ENCODE measurements at places on chromosomes 4 and X.

- peaks cover 21% of the 10 kb centered on the region for H3K4me1 ChIP-seq
- no peak for DNase-seq
- H3K4me3 ChIP-seq: no peak overlapping the region
- peaks cover 5% of the 10 kb centered on the region for H3K27me3 ChIP-seq
- H3K36me3 ChIP-seq: peaks cover 3% of the 10 kb centered on the region
Observed at GRCh38 chrX:150849996-150850720, 48.3 kb downstream of the CD99L2 start.

DNA sequence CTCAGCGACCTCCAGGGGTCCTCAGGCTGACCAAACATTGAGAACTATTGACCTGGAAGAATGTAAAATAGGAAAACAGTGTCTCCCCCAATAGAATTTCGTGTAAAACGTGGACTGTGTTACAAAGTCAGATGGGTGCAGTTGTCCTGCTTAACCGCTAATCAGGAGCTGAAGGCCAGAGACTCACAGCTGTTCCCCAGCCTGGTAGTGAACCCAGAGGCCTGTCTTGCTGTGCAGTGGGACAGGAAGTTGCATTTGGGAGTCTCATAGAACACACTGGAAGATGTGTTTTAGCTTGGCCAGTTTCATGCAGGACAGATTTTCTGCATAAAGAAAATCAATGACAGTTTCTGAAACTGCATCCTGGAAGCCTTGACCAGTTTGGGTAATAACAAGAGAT is 151.5 kb downstream of the PTTG2 start:
- H3K36me3 ChIP-seq: no peaks in the 10 kb centered on the region
- H3K27me3 ChIP-seq: peaks cover 10% of the 10 kb centered on the region
- H3K4me1 ChIP-seq: peaks cover 45% of the 10 kb centered on the region
- peak overlapping the region; percentile 59 for H3K27ac ChIP-seq
- no peak overlapping the region for H3K4me3 ChIP-seq
- DNase-seq: no peak

DNA sequence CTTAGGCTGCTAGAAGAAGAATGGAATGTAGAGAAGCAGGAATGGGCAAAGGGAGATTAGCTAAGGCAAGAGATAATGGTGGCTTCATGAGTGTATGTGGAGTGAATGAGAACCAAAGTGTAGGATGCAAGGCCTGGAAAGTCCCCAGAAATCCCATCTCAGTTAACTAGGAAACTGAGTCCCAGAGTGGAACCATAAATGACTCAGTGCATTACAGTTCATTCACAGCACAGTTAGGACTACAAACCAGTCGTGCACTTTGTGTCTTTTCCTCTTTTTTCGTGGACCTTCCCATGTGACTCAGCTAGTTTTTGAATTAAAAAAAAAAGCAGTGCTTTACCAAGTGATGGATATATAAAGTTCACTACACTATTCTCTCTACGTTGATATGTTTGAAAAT is 27.7 kb upstream of the REST start:
- no peaks in the 10 kb centered on the region for H3K4me1 ChIP-seq
- no peak for DNase-seq
- no peak overlapping the region for H3K4me3 ChIP-seq

DNA sequence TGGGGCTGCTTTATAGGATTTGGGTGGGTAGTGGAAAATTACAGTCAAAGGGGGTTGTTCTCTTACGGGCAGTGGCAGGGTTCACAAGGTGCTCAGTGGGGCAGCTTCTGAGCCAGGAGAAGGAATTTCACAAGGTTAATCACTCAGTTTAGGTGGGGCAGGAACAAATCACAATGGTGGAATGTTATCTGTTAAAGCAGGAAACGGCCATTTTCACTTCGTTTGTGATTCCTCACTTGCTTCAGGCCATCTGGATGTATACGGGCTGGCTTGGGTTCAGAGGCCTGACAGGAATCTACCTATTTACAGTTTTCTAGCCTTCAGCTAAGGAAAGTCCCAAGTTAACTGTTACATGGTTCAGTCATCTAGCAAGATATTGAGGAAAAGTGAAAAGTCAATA is 1003.5 kb downstream of the STPG2 start:
- no peak for DNase-seq
- H3K27ac ChIP-seq: no peak overlapping the region
- H3K4me1 ChIP-seq: peaks cover 10% of the 10 kb centered on the region
- H3K27me3 ChIP-seq: peaks cover 10% of the 10 kb centered on the region
- H3K36me3 ChIP-seq: peaks cover 24% of the 10 kb centered on the region

- H3K4me3 ChIP-seq: no peak overlapping the region
- no peak for DNase-seq
- no peaks in the 10 kb centered on the region for H3K27me3 ChIP-seq
Observed at GRCh38 chrX:96376266-96376665, 308.4 kb upstream of the DIAPH2 start.

DNA sequence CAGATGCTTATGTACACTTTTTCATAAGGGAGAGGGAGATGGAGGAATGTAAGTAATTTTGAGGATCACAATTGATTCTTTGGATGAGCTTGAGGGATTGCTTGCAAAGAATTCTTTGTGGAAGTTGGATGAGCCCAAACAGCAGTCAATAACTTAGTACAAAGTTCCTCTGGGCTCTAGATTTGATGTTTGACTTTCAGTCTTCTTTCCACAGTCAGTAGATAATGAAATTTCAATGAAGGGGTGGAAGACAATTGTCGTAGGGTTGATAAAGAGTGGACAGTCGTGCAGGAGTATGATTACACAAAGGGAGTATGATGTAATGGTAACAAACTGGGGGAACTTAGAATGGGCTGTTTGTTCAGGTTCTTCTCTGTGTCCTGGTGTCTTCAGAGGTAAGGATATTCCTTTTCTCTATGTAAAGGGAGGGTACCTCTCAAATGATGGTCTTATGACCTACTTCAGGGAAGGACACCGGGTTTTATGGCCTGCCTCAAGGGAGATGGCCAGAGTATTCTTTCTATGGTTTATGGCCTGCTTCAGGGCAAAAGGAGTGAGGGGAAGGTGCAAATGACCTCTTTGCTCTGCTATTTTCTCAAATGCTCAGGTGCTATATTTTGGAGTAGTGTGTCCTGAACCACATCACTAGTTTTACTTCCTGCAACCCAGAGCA is 1.7 kb upstream of the ABRAXAS1 start:
- no peak overlapping the region for H3K27ac ChIP-seq
- peaks cover 4% of the 10 kb centered on the region for H3K27me3 ChIP-seq
- no peak for DNase-seq
- H3K4me1 ChIP-seq: no peaks in the 10 kb centered on the region
- H3K4me3 ChIP-seq: no peak overlapping the region

DNA sequence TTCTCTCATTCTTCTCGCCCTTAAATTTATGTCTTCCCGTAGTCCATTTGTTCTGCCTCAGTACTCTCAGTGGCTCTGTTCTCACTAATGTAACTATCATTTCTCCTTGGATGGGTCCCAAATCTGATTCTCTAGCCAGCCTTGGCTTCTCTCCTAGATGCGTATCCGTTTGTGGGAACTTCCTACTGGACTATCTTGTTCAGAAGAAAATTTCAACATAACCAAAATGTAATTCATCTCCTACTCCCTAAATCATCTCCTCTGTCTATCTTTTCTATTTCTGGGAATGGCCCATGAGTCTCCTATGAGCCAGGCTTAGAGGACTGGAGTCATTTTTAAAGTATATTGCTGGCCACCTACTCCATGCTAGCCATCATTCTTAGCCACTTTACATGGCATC is 4.4 kb upstream of the C4orf36 start:
- no peak overlapping the region for H3K4me3 ChIP-seq
- H3K27me3 ChIP-seq: peaks cover 1% of the 10 kb centered on the region
- no peak for DNase-seq
- H3K36me3 ChIP-seq: no peaks in the 10 kb centered on the region
- no peaks in the 10 kb centered on the region for H3K4me1 ChIP-seq
- H3K27ac ChIP-seq: no peak overlapping the region

GRCh38 chr4:24117975-24118374 is 228.1 kb upstream of the PPARGC1A start:
- no peaks in the 10 kb centered on the region for H3K36me3 ChIP-seq
- no peak overlapping the region for H3K27ac ChIP-seq
- H3K4me1 ChIP-seq: no peaks in the 10 kb centered on the region
- H3K27me3 ChIP-seq: no peaks in the 10 kb centered on the region
- no peak for DNase-seq

- no peaks in the 10 kb centered on the region for H3K4me1 ChIP-seq
- H3K27me3 ChIP-seq: no peaks in the 10 kb centered on the region
- H3K36me3 ChIP-seq: no peaks in the 10 kb centered on the region
- DNase-seq: no peak
- no peak overlapping the region for H3K27ac ChIP-seq
Observed at GRCh38 chrX:126272795-126273497, 106.9 kb upstream of the DCAF12L2 start.

DNA sequence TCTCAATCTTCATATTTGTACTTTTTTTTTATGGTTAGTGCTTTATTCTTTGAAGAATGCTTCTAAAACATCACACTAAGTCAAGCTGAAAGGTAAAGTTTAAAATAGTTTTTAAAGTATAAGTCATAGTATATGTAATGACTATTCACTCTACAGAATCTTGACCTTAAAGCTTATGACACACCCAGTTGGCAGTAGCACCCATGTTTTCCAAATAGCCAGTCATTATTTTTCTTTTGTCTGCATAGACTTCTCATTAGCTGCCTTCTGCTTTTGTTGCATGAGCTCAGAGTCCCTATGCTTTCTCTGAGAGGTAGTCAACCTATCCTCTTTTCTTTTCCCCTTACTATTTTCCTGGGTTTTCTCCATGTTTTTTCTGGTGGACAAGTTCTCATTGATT is 231.5 kb downstream of the PCDH18 start:
- H3K4me1 ChIP-seq: peaks cover 4% of the 10 kb centered on the region
- no peak overlapping the region for H3K27ac ChIP-seq
- H3K27me3 ChIP-seq: no peaks in the 10 kb centered on the region
- H3K36me3 ChIP-seq: no peaks in the 10 kb centered on the region

DNA sequence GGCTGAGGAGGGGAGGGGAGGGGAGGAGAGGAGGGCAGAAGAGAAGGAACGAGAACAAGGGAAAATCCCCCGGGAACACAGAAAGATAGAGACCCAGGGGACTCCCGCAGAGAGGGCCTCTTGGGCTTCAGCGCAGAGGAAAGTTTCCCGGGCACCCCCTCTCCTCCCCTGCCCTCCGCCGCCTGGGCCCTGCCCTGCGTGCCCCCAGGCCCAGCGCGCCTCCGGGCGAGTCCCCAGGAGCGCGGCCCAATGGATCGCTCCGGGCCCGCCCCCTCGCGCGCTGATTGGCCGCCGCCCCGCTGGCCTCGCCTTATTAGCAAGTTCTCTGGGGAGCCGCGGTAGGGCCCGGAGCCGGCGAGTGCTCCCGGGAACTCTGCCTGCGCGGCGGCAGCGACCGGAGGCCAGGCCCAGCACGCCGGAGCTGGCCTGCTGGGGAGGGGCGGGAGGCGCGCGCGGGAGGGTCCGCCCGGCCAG is at the start of gene MSX1:
Gene MSX1, plus strand, starts transcription at position 341 of the 474 bp plus-strand sequence. CDS start 235 bp downstream, outside the sequence.
- H3K4me3 ChIP-seq: peak within 1 kb of the TSS; percentile 89
- H3K27me3 ChIP-seq: peaks cover 50% of the 10 kb centered on the region
- peaks cover 24% of the 10 kb centered on the region for H3K4me1 ChIP-seq
- H3K36me3 ChIP-seq: no peaks in the 10 kb centered on the region
- DNase-seq: peak; percentile 90
- H3K27ac ChIP-seq: no peak within 1 kb of the TSS

GRCh38 chrX:68699960-68700746 is 52.7 kb downstream of the STARD8 start:
- H3K4me1 ChIP-seq: peaks cover 3% of the 10 kb centered on the region
- H3K27ac ChIP-seq: no peak overlapping the region
- DNase-seq: no peak
- no peak overlapping the region for H3K4me3 ChIP-seq

- H3K27ac ChIP-seq: peak overlapping the region; percentile 66
- H3K27me3 ChIP-seq: peaks cover 19% of the 10 kb centered on the region
- peaks cover 3% of the 10 kb centered on the region for H3K36me3 ChIP-seq
- DNase-seq: no peak
- peaks cover 43% of the 10 kb centered on the region for H3K4me1 ChIP-seq
Observed at GRCh38 chr4:7967501-7968261, 28.0 kb upstream of the AFAP1 start.

DNA sequence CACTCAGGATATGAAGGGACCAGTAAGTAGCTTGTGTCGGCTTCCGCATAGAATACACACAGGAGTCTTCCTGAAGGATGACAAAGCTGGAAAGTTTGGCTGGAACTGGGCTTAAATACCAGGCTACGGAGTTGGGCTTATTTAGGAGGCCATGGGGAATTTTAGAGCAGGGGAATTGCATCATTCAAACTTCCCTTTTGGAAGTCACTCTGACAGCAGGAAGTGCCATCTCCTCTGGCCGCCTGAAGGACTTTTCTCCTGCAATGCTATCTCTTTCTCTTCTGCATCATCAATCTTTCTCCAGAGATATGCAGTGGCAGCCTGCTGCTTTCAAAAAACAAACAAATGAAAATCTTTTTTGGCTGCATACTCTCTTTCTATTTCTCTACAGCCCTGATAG is 48.4 kb upstream of the PAK3 start:
- no peaks in the 10 kb centered on the region for H3K4me1 ChIP-seq

- H3K27ac ChIP-seq: no peak overlapping the region
- no peak for DNase-seq
- H3K27me3 ChIP-seq: no peaks in the 10 kb centered on the region
Observed at GRCh38 chr4:53895137-53895536, 169.3 kb downstream of the CHIC2 start.

DNA sequence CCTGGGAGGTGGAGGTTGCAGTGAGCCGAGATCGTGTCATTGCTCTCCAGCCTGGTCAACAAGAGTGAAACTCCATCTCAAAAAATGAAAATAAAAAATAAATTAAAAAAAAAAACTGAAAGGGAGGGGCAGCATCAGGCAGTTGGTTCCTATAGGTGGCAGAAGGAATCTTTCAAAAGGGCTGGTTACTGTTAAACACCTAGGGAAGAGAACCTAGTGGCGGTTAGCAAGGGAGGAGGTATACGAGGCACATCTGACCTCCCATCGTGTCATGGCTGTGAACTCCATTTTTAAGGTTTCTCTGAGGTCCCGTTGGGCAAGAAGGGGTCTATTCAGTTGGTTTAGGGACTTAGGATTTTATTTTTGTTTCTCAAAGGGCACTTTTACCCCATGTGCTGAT is 150.1 kb downstream of the SLC7A11 start:
- no peaks in the 10 kb centered on the region for H3K36me3 ChIP-seq
- H3K4me1 ChIP-seq: peaks cover 22% of the 10 kb centered on the region
- no peaks in the 10 kb centered on the region for H3K27me3 ChIP-seq
- no peak overlapping the region for H3K4me3 ChIP-seq

DNA sequence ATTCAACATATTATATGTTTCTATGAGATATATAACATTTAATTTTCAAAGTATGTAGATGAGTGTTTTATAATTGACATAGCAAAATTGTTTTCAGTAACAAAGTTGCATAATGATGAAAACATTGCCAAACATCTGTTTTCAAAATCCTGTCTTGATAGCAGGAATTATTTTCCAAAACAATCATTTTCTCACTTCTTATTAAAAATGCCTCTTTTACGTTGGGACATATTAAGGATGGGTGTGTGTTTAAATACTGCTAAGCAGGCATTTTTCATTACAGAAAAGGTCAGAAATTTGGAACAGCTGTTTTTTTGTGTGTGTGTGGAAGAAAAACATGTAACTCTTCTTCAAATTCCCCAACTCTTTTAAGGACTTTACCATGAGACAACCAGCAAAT is 452.0 kb downstream of the SPRY1 start:
- H3K27me3 ChIP-seq: no peaks in the 10 kb centered on the region
- DNase-seq: no peak
- H3K36me3 ChIP-seq: no peaks in the 10 kb centered on the region
- no peak overlapping the region for H3K27ac ChIP-seq
- no peaks in the 10 kb centered on the region for H3K4me1 ChIP-seq

- H3K4me1 ChIP-seq: peaks cover 6% of the 10 kb centered on the region
- H3K4me3 ChIP-seq: no peak overlapping the region
Observed at GRCh38 chr4:54058171-54058570, 6.2 kb downstream of the CHIC2 start.

GRCh38 chrX:47706575-47706974 is 47.6 kb upstream of the UXT start:
- peaks cover 2% of the 10 kb centered on the region for H3K27me3 ChIP-seq
- no peaks in the 10 kb centered on the region for H3K36me3 ChIP-seq
- no peak overlapping the region for H3K4me3 ChIP-seq

Data from glutamatergic neuron (in vitro differentiated cells).